Ureter (tissue), 1 donor: ENCODE measurements at places on chromosomes 7 and 10. TPM values are rescaled to one million over a fixed set of nuclear protein-coding genes. Genes with fewer than 3 reads are reported as not detected.

The CELF2 gene
- 36.9 TPM for total RNA-seq

The SPDYE9 gene
- not detected for total RNA-seq

The SLC13A1 gene
- total RNA-seq: not detected

The IFIT1B gene
- total RNA-seq: not detected

The TBL2 gene
- 33.0 TPM for total RNA-seq

The CHAT gene
- not detected for total RNA-seq

The HMX2 gene
- total RNA-seq: not detected

The VTI1A gene
- total RNA-seq: 50.4 TPM

The GBX1 gene
- total RNA-seq: not detected

The OR2A1 gene
- total RNA-seq: not detected

The GSTO2 gene
- 47.0 TPM for total RNA-seq

The ARHGEF5 gene
- total RNA-seq: 27.3 TPM

The ARL5B gene
- total RNA-seq: 11.8 TPM

DNA sequence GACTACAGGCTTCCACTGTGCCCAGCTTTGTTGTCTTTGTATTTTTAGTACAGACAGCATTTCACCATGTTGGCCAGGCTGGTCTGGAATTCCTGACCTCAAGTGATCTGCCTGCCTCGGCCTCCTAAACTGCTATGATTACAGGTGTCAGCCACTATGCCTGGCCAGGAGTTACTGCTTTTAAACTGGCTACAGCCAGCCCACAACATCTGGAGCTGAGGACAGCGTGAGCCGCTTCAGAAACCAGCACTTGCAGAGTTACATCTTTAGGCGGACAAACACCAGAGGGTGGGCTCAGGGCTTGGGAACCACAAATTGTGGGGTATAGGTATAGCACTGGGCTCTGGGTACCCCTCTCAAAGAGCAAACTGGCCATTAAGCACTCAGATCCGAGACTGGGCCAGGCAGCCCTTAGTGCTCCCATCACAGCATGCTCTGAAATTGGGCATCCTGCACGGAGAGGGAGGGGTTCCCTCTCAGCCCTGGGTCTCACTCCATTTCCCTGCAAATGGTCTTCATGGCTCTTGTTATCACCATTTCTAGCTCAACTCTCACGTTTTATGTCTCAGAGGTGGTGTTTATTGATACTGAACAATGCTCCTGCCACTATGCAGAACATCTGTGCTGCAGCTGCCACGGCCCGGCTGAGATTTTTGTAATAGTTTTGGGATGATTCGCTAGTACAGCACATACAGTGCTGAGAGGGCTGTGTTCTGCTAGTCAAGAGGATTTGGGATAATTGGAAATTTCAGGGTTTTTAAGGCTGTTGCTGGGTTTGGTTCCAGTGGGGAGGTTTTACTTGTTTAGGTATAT, 146.4 kb upstream of the LYZL2 start:
- DNase-seq: no peak

GRCh38 chr10:43365001-43365400, 6.4 kb upstream of the FXYD4 start:
- no peak for DNase-seq

- no peak for DNase-seq
Measured at GRCh38 chr10:102596506-102596971, 47.7 kb upstream of the TRIM8 start.

DNA sequence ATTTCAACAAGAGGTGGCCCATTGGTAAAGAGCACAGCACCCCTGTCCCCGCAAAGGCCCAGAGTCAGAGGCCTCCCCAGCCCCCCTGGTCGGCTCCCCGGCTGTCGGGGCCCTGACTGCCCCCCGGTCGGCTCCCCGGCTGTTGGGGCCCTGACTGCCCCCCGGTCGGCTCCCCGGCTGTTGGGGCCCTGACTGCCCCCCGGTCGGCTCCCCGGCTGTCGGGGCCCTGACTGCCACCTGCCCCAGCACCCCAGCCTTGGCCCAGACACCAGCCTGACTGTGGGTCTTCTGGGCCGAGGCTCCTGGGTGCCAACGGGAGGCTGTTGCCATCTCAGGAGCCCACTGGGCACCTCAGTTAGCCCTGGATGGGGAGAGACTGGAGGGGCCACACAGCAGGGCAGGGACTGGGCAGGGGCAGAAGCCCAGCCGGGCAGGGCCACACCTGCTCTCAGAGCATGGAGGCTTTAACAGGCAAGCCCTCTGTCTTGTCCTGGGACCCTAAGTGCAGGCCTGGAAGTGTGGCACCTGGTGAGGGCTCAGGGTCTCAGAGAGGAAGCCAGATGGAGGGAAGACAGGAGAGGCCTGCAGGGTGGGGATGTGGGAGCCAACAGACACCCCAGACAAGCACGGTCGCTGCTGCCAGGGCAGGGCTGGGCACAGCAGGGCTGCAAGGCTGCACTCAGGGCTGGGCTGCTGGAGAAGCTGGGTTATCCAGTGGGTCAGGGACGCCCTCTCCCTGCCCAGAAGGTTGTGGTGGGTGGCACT, 56.5 kb downstream of the JAKMIP3 start:
- DNase-seq: no peak

DNA sequence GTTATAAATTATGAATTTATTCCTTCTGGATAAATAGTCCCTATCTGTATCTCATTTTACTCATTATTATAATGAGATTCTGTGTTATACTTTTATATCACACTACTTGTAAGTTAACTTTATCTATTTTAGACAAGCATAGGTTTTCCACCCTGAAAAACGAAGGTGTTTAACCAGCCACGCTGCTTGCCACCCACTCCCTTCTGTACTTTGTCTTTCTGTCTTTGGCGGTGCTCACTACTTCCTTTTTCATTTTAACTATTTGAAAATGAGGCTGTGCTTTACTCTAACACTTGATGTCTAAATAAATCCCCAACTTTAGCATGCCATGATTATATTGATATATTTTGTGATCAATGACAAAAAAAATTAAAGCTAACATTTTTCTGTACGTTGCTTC, 952.9 kb downstream of the DNAJB9 start:
- no peak for DNase-seq

DNA sequence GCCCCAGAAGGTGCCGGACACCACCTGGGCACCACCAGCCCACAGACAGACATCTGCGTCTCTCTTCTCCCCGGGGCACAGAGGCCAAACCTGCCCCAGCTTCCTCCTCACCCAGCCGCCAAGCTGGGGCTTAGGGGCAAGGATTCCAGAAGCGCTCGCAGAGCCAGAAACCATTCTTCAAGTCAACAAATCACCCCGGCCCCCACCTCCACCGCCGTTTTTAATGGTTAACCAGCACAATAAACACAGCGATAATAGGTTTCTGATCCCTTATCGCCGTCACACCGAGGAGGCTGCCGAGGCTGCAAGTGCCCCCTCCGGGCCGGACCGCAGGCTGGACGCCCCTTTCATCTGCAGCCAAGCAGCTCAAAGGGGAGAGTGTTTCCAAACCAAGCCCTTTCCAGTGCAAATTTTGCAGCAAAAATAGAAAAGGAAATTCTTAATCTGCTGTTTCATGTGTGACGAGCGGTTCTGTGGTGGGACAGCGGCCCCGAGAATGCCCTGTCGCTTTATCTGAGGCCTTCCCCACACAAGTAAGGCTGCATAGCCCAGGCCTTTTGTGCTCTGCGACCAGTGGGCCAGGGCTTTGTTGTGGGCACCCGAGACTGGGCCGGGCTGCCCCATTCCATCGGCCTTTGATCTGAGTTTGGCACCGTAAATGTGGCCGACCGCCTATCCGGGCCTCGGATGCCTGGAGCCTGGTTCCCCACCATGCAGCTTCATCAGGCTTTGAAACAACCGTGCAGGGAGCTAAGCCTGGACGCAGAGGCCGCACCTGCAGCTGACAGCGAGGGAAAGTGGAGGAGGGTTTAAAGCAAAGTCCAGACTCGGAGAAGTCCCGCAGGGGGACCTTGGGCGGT, 83.2 kb downstream of the FOXL3 start:
- DNase-seq: no peak

GRCh38 chr10:60473557-60473956, 83.9 kb upstream of the ANK3 start:
- DNase-seq: no peak

DNA sequence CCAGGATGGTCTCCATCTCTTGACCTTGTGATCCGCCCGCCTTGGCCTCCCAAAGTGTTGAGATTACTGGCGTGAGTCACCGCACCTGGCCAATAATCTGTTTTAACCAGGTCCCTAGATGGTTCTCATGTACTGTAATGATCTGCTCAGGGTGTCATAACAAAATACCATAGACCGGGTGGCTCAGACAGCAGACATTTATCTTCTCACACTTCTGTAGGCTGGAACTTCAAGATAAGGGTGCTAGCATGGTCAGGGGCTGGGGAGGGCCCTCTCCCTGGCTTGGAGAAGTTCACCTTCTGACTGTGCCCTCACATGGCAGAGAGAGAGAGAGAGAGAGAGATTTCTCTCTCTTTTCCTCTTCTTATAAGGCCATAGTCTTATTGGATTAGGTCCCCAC, 279.4 kb upstream of the LYZL1 start:
- DNase-seq: no peak

- DNase-seq: no peak
Measured at GRCh38 chr7:148819697-148820360, 64.3 kb downstream of the EZH2 start.

DNA sequence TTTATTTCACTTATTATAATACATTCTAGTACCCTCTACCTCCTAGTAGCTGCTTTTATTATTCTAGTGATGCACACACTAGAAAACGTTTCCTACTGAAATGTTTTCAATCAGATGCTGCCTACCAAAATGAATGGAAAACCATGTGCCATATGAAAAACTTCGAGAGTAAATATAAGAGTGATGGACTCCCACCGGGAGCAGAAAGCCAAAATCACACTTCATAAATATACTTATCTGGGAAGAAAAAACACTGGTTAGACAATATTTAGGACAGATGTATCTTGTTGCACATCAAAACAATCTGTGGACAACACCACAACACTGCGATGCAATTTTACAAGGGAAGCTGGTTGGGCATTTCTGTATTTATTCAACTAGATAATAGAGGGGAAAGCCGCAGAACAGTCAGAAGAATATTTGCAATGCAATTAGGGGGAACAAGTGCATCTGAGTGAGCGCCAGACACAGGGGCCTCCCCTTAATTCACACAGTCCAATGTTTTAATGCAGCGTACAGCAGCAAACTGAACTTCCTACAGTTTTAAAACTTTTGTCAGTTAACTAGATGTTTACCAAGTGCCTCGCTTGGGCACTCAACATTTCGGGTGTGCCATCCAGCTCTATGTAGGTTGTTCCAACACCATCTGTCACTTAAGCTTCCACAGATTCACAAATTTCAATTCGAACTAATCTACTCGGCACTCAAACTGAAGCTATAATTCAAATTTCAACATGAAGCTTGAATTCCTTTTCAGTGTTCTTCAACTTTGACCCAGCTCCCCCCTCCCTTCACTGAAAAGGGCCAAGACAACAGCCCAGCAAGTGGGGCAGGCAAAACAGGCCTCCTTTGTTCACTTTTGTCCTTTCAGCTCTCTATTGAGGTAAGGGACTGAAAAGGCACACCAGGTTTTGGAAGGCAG, 7.4 kb downstream of the NRCAM start:
- DNase-seq: no peak

- no peak for DNase-seq
Measured at GRCh38 chr10:82277591-82277990, 402.6 kb downstream of the NRG3 start.

- no peak for DNase-seq
Measured at GRCh38 chr10:34912771-34913170, 97.7 kb upstream of the PARD3 start.

DNA sequence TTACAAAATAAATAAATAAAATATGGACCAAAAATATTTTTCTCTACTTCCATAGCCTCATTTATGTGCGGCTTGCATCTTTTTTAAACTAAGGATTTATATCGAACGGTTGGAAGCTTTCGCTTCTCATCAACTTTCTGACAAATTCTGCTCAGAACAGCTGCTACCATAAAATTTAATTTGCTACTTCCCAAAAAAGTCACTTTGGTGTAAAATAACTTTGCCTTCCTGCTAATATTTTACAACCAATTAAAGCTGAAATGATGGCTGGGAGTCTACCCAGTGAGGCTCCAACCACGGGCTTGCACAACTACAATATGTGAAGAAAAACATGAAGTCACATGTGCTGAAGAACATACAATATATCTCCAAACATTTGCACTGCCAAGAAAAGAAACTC, 253.1 kb upstream of the NEBL start:
- DNase-seq: no peak

DNA sequence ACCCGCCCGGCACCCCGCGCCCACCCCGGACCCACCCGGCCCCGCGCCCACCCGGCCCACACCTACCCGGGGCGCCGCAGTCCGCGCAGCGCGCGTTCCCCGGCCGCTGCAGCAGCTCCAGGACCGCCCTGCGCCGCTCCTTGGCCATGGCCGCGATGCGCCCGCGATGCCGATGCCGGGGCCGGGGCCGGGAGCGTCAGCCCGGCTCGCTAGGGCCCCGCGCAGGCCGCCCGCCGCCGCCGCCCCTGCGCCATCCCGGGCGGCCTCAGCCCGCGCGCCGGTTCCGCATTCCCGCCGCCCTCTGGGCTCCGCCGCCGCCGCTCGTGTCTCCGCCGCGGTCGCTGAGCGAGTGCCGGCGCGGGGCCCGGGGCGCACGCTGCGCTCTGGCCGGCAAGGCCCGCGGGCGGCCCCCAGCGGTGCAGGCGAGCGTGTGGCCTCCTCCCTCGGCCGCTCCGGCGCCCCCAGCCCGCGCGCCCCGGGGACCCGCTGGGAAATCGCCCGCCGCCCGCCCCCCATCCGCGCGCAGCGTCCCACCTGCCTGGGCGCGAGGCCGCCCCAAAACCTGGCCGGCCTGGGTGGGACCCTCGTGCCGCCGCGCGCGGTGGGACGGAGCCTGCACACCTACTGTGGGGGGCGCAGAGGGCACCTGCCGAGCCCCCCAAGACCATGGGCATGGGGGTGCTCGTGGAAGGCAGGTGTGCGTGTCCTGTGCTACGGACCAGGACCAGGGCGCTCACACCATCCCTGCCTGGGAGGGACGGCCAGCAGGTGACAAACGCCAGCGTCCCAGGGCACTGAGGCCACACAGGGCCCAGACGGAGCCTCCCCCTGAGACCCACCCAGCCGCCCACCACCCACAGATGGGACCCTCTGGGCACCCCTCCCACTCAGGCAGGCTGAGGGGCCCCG, at the start of gene ADAP1:
ADAP1 (minus strand) TSS at position 351 of the 909 bp plus-strand sequence; CDS start at position 148, 203 bp downstream.
- no peak for DNase-seq

GRCh38 chr7:124812764-124813163, 47.2 kb upstream of the GPR37 start:
- DNase-seq: no peak

- DNase-seq: no peak
Measured at GRCh38 chr10:116430288-116430687, 2.6 kb downstream of the PNLIPRP3 start.

- peak; percentile 78 for DNase-seq
Measured at GRCh38 chr10:73906524-73907447, 4.1 kb upstream of the PLAU start.

- DNase-seq: peak; percentile 8
Measured at GRCh38 chr10:128420623-128421022, 294.4 kb upstream of the MKI67 start.

DNA sequence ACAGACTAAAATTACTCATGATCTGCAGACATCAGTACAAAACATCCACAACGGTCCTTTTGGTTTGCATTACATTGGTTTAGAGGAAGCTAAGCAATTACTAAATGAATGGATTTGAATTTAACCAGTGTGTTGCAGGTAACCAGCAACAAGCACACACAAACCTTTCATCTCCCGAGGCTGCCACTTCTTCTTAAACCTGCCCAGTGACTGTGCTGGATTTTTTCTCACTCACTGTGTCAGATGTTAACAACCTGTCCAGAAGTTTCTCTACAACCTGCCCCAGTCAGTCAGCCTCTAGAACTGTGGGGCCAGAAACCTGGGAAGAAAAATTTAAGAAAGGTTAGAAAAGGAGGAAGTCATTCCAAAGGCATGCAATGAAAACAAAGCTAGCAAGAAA, 2.4 kb upstream of the MEOX2 start:
- DNase-seq: no peak

GRCh38 chr7:99123571-99124033, 20.3 kb downstream of the SMURF1 start:
- no peak for DNase-seq
